ENCODE measurements at places on chromosomes 7 and 10.

GRCh38 chr7:20439416-20440185 is 108.9 kb downstream of the ITGB8 start:
- no peak for DNase-seq

GRCh38 chr10:52106899-52107298 is 207.2 kb upstream of the DKK1 start:
- no peak for DNase-seq

- DNase-seq, result no peak
These were observed 35.1 kb downstream of the ZNF438 start for GRCh38 chr10:30996481-30997005.

DNA sequence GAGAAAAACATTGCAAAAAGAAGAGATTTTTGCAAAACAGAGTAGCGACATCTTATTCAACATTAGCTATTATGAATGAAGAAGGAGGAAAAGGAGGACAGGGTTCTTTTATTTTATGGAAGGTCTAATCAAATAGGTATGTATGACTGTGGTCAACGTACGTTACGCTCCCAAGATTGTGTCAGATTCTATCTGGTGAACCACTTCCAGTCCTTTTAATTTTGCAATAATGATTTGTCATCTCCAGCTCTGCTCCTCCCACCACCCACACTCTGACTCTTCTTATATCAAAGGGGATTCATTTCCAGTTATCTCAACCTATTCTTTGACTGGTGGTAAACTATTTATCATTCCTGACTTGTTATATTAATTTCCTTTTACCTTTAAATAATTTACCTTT is 259.9 kb downstream of the CACNA2D1 start:
- DNase-seq, result no peak

DNA sequence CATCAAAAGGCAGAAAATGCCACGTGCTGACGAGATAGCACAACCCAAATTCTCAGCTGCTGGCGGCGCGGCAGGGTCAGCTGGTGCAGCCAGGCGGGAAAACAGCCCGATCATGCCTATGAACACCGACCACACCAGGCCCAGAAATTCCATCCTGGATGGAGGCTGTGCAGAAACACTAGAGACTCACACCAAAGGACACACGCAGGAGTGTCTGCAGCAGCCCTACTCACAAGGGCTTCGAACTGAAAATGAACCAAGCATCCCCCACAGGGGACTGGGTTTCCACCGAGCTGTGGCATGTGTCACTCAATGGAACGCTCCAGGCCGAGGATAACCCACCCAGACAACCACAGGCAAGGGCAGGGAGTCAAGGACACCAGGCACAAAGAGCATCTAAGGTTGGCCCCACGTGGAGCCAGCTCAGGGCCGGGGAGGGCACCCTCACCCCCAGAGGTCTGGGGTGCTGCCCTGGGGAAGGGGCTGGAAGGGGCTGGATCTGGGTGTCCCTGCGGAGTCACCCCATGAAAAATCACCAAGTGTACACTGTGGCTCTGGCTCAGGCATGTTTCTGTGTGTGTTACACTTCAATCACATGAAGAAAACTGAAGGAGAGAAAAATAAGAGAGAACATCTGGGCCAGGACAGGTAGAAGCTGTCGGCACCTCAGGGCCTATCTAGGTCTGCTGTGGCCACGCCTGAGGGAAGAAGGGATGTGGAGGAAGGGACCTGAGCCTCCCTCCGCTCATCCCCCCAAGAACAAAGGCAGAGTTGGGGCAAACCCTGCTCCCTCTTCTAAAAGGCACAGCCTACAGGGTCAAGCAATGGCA is 33.0 kb downstream of the RASGEF1A start:
- DNase-seq, result no peak

- no peak for DNase-seq
These were observed 49.3 kb upstream of the KCNIP2 start for GRCh38 chr10:101892782-101893391.

DNA sequence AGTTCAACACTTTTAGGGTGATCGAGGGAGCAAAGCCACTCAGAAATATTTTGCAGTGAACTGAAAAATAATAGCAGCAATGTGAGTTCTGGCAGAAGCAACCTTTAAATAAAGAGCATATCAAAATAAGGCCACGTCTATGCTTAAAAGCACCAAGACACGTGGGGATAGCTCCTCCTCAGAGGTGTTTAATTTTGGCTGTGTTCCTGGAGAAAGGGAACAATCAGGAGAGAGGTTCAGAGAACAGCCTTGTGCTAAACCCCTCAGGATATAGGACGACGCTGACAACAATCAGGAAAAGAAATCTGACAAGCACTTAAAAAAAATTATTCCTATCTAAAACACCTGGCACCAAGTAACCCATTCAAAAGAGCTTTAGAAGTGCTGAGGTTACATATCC is 471.9 kb upstream of the CELF2 start:
- no peak for DNase-seq

DNA sequence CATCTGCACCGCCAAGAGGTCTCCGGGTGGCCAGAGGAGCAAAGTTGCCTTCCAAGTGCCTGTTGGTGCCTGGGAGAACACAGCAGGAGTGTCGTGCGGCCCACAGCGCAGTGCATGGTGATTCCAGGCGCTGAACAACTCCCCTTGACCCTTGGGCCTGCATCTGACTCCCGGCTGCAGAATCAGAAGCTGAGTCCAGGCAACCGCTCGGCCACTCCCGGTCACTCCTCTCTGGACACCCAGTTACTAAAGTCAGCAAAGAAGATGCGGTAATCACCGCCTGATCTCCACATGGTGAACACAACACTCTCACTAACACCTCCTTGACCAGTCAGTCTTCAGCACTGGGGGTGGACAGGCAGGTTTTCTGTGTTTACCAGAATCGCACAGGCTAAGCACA is 35.5 kb downstream of the SCD start:
- no peak for DNase-seq
